ENCODE measurements at places on chromosomes 6 and 20.

GRCh38 chr6:54827010-54827409 is 19.6 kb upstream of the FAM83B start:
- DNase-seq: no peak

GRCh38 chr6:105326833-105327770 is 75.8 kb downstream of the PREP start:
- no peak for DNase-seq

DNA sequence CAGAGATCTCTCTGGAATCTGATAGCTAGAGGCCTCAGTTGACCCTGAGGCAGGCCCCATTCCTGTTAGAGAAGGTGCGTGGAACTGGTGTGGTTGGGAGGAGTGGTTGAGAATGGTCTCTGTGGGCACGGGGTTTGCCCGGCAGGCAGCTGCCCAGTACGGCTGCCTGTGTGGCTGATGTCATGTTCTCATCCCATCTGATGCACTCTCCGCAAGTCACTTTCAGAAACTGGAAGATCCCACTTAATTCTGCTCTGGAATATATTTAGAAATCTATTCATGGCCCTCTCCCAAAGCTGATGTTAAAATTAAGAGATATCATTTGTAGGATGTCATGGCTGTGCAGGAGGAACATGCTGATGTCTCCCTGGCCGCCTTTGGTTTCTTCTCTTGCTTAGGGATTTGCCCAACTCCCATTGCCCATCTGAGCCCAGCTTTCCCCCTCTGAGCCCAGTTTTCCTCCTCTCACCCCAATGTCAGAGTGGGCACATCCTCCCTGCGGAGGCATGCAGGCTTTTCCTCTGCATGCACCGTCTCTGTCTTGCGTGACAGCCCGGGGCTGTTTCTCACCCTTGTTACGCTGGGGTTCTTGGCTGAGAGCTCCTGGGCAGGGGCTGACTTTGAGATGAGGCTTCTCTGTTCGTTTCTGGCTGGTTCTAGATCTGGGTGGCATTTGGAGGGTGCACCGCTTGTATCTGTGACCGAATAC is 21.0 kb downstream of the PHACTR3 start:
- DNase-seq: no peak

- no peak for DNase-seq
Measured at GRCh38 chr20:32965581-32966373, 38.5 kb downstream of the SUN5 start.

DNA sequence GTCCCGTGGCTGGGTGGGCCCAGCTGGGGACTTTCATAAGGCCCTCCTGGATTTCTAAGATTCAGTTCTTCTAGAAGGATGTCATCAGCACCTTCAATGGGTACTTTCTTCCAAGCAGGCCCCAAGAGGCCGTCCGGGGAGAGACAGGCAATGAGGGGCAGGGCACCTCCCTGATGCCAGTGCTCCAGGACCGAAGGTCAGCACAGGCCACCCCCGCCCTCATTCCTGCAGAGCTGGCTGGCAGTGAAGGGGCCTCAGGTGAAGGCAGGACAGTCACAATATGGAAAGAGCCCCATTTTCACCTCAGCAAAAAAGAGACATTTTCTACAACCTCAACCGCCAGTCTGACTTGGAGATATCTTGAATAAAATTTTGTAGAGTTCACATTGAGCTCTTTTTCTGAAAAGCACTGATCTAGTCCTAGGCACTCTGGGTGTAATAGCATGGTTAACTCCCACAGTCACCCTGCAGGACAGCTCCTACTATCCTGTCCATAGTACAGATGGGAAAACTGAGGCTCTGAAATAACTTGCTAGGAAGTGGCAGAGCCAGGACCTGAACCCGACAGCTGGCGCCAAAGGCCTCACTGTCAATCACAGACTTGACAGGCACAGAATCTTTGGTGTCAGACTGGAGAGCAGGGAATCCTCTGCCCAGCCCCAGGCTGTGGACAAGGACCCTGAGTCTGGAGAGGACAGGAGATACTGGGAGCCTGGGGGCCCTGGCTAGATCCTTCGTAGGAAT is 50.3 kb downstream of the RRBP1 start:
- DNase-seq: no peak

GRCh38 chr6:130362128-130362527 is 3.7 kb upstream of the TMEM200A start:
- DNase-seq: no peak

- DNase-seq: no peak
Measured at GRCh38 chr6:1515280-1515679, 94.4 kb upstream of the FOXC1 start.

DNA sequence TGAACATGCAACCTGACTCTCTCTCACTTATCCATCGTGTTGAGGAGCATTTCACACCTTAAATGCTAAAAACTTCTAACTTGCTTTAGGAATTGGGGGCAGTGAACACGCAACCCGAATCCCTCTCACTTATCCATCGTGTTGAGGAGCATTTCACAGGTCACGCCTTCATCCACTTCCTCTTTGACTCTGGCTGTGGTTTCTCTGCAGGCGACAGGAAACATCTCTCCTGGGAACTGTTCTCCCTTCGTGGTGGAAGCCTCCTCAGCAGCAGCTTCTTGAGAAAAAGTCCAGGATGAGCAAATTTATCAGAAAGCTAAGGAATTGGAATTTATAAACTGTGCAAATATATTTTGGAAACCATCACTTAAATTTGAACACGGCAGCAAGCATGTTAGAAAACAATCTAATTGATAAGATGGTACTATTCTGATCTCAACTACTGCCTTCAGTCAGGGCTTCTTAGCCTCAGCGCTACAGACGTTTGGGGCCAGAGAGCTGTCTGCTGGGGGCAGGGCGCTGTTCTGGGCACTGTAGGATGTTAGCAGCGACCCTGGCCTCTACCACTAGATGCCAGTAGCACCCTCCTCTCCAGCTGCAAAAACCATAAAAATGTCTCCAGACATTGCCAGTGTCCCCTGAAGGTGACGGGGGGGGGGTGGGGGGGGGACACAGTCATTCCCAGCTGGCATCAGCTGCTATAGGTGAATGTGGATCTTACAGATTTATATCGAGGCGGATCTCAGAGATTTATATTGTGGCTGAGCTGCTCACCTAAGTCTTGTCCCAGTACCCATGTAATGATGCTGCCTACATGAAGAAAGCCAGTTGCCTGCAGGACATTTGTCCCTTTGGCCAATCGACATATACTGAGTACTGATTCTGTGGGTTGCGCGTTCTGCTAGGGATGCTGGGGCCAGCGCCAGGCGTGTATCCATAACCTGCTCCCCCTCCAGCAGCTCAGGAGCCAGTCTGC is 26.2 kb downstream of the CTCFL start:
- DNase-seq: no peak

DNA sequence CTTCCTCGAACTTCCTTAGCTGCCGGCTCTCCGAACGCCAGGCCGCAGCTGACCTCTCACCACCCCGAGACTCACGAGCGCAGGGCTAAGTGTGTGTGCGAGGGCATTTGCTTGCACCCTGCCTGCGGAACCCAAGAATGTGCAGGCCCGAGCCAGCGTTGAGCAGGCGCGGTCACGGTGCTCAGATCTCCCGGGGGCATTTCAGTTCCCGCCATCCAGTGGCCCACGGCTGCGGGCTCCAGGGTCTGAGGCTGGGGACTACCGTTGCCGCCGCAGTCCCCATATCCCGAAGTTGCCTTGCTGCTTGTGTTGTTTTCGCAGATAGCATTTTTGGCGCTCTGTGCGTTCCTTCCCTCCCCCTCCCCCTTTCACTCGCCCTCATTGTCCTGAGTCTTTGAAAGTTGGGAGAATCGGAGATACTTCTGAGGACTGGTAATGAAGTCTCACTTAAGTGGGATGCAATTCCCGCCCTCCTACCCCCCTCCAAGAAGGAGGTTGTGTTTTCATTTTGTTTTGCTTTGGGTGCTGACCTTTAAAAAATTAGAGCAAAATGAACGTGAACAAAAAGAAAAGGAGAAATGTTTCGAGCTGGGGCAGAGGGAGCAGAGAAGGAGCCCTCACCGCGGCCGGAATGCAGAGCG is 1.7 kb downstream of the NR2E1 start:
- no peak for DNase-seq

GRCh38 chr6:69102416-69102815 is 467.3 kb downstream of the ADGRB3 start:
- DNase-seq: no peak

GRCh38 chr6:156851454-156851921 is 74.3 kb downstream of the ARID1B start:
- no peak for DNase-seq

DNA sequence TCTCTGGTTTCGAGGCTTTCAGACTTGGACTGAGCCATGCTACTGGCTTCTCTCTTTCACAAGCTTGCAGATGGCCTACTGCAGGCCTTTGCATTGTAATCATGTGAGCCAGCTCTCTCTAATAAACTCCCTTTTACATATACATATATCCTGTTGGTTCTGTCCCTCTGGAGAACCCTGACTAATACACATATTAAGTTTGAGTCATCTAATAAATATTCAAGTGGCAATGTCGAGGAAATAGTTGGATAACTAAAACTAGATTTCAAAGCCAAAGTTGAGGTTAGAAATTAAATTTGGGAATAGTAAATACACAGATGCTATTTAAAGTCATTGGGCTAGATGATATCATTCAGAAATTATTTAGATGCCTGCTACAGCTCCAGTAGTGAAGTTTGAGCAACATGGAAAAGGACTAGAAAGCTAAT is 1343.4 kb downstream of the GRIK2 start:
- DNase-seq: no peak

DNA sequence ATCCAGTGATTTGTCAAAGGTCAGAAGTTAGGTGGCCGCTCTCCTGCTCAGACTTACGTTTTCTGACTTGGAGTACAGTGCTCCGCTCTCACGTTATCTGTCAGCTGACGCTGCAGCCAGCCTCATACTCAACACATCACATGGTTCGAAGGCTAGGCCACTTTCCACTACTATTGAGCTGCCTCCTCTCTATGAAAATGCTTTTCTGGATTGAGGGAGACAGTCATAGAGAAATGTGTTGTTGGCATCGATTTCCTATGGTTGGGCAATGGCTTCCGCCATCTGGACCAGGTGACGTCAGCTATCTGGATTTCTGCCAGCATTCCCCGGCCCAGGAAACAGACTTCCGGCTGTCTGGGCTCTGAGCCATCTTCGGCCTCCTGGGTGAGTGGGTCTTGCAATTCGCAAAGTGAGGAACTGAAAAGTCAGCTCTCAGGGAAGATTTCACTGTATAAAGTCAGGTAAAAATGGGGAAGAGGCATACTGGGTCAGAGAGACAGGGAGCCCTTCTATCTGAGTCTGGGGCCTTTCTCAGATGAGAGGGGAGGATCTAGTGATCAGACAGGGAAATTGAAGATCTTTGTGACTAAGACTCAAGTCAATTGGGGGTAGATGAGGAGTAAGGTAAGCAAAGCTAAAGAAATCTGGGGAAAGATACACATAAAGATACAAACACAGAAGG is 37.5 kb upstream of the IER3 start:
- peak; percentile 80 for DNase-seq

DNA sequence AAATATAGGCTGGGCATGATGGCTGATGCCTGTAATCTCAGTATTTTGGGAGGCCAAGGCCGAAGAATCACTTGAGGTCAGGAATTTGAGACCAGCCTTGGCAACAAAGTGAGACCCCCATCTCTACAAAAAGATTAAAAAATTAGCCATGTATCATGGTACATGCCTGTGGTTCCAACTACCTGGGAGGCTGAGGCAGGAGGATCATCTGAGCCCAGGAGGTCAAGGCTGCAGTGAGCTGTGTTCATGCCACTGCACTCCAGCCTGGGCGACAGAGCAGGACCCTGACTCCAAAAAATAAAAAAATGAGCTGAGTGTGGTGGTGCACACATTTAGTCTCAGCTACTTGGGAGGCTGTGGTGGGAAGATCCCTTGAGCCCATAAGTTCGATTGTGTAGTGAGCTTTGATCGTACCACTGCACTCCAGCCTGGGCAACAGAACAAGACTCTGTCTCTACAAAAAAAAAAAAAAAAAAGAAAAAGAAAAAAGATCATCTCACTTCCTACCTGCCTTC is 10.1 kb upstream of the GUCA1B start:
- no peak for DNase-seq

- no peak for DNase-seq
Measured at GRCh38 chr6:169977434-169978265, 226.2 kb downstream of the ERMARD start.

DNA sequence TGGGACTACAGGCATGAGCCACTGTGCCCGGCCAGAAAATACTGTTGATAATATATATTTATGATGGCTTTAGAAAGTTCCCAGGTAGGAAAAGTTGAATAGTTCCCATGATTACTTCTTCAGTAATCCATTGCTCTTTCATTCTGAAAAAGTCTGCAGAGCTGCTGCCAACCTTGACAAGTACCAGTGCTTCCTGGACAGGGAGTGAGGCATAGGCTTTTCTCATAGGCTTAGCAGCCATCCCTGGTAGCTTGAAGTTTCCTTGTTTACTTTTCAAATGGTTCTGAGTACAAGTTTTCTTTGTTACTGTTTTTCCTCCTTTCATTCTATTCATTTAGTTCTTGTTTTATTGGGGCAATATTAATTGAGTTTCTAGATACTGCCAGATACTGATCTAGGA is 7.8 kb downstream of the RWDD1 start:
- DNase-seq: no peak

DNA sequence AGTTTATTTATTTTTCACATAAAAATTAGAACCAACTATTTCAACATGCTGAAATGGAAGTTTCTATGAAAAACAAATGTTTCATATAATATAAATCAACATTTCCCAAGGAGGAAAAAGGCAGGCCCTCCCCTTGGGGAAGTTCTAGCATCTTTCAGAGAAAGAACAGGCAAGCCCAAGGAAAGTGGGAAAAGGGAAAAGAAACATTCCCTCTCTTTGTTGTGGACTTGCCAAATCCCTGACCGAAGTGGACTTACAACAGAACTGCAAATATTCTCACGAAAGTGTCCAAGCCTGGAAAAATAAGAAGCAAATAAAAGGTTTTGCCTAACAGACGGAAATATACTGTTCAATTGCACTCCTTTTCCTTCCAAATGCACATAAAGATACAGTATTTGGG is 214.4 kb downstream of the ATXN1 start:
- no peak for DNase-seq

- no peak for DNase-seq
Measured at GRCh38 chr6:166745801-166746668, 119.0 kb upstream of the RPS6KA2 start.

GRCh38 chr6:35635601-35636597 is 52.8 kb downstream of the FKBP5 start:
- no peak for DNase-seq

GRCh38 chr6:16486661-16487060 is 248.3 kb downstream of the GMPR start:
- no peak for DNase-seq

DNA sequence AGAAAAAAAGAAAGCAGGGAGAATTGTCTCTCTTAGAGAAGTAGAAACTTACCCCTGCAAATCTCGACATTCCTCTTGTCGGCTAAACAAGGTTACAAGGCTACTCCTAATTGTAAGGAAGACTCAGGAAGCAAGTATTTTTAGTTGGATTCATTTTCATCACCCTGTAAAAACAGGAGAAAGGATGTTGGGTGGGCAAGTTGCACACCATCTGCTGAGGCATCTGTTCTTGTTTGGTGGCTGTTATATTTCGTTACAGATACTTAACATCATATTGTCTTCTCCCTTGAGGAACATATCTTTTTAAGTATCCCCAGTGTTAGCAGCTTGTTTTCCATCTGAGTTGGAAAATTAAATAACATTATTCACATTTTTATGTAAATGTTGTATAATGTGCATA is 187.5 kb downstream of the PLCB4 start:
- no peak for DNase-seq

- DNase-seq: no peak
Measured at GRCh38 chr20:4242376-4242775, 227.0 kb upstream of the RNF24 start.

GRCh38 chr20:54839224-54839623 is 363.8 kb downstream of the DOK5 start:
- no peak for DNase-seq

All from nucleus accumbens (tissue), 56 donors.